ENCODE measurements at places on chromosomes 7 and 10. TPM values are rescaled to one million over a fixed set of nuclear protein-coding genes. Genes with fewer than 3 reads are reported as not detected.

DNA sequence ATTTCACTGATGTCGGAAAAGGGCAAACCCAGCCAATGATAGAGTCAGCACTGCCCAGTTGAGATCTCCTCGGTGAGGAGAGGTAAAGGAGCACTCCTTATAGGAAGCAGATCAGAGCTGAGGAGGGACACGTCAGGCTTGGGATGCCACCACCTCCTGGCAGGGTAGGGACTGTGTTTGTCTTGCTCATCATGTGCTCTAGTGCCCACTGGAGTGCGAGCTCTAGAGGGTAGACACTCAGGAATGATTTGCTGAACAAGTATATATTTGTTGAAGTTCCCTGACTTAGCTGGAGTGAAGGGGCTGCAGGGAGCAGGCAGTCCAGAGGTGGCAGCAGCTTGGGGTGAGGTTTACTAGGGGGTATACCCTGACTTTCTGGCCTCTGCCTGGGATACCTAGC is 146.5 kb downstream of the NOC3L start:
- H3K27me3 ChIP-seq, result no peaks in the 10 kb centered on the region
- no peak overlapping the region for H3K27ac ChIP-seq
- peaks cover 4% of the 10 kb centered on the region for H3K4me1 ChIP-seq
- no peak overlapping the region for H3K4me3 ChIP-seq

PRPS1L1 gene
- not detected for polyA plus RNA-seq

DNA sequence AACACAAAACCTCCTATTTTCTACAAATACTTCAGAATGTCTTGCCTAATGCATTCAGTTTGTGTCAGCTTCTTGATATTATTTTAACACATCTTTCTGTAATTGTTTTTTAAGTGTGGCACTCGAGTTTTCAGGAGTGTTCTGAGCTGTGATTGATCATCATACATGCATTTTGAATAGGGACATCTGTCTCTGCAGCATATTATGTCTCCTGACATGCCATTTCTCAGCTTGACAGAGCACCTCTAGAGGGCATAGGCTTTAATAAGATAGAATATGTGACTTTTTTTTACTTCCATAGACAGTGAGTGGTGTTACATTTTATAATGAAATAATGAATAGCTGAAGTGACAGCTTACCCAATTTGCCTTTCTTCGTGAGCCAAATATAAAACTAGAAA is 219.2 kb upstream of the HDAC9 start:
- no peak overlapping the region for H3K4me3 ChIP-seq
- H3K4me1 ChIP-seq, result no peaks in the 10 kb centered on the region
- H3K27ac ChIP-seq, result no peak overlapping the region
- H3K27me3 ChIP-seq, result no peaks in the 10 kb centered on the region
- no peaks in the 10 kb centered on the region for H3K36me3 ChIP-seq

DNA sequence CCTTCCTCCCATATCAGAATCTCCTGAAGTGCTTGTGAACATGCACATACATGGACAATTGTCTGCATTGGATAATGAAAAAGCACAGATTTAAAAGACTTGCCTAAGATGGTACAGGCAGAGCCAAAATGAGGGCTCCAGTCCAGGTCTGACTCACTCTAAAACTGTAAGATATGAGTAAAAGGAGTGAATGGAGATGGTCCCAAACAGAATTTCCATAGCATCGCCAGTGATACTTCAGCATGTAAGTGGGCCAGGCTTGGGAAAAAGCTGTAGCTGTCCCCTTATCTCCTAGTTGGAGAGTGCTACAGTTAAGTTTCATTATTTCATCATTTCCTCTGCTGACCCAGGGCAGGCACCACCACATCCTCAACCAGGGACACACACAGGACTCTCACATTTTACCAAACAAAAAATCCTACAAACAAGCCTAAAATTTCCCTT is 26.4 kb upstream of the IL6 start:
- H3K27me3 ChIP-seq, result no peaks in the 10 kb centered on the region
- H3K27ac ChIP-seq, result peak overlapping the region; percentile 34
- no peak overlapping the region for H3K4me3 ChIP-seq
- peak; percentile 86 for DNase-seq
- H3K36me3 ChIP-seq, result no peaks in the 10 kb centered on the region
- H3K4me1 ChIP-seq, result peaks cover 16% of the 10 kb centered on the region

DNA sequence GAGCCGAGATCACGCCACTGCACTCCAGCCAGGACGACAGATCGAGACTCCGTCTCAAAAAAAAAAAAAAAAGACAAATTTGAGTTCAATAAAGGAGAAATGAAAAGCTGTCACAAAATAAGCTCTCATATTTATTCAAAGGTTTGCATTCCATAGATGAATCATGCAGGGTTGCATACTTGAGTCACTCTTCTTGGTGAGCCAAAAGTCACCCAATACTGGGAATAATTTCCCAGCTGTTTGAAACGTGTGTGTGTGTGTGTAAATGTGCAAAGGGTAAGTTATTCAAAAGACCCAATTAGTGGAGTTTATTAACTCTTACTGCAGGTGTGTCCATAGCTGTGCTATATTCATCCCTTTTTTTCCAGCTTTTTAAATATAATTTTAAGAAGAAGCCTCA is 297.7 kb downstream of the CCDC3 start:
- H3K27me3 ChIP-seq, result no peaks in the 10 kb centered on the region
- H3K4me1 ChIP-seq, result peaks cover 37% of the 10 kb centered on the region
- no peak overlapping the region for H3K4me3 ChIP-seq
- peak overlapping the region; percentile 84 for H3K27ac ChIP-seq

DNA sequence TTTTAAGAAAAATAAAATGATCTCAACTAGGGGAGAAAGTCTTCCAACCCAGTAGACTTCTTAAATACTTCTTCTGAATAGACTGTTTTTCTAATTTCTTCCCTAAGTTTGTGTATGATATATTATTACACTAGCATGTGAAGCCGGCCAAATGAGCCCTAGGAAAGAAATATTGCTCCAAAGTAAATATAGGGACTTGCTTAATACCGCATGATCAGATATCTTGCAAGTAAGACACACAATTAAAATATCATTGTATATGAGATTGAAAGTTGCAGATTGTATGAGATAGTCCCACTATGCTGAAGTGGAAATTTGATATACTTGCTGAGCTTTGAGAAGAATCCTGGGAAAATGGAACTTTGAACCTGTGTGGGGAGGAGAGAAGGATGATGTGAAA is 225.7 kb downstream of the BAMBI start:
- no peaks in the 10 kb centered on the region for H3K27me3 ChIP-seq
- H3K4me3 ChIP-seq, result no peak overlapping the region

GRCh38 chr7:77403957-77404356 is 12.2 kb downstream of the GSAP start:
- no peaks in the 10 kb centered on the region for H3K36me3 ChIP-seq
- no peak overlapping the region for H3K27ac ChIP-seq
- no peak overlapping the region for H3K4me3 ChIP-seq
- H3K4me1 ChIP-seq, result peaks cover 1% of the 10 kb centered on the region
- DNase-seq, result no peak
- no peaks in the 10 kb centered on the region for H3K27me3 ChIP-seq

- DNase-seq, result no peak
- no peak overlapping the region for H3K27ac ChIP-seq
- no peak overlapping the region for H3K4me3 ChIP-seq
- no peaks in the 10 kb centered on the region for H3K4me1 ChIP-seq
- H3K36me3 ChIP-seq, result no peaks in the 10 kb centered on the region
Observed at GRCh38 chr7:46279290-46279689, 358.2 kb upstream of the IGFBP3 start.

ANKRD61 gene
- 0.32 TPM for polyA plus RNA-seq

TMEM236 gene
- polyA plus RNA-seq, result not detected

SFTPA1 gene
- not detected for polyA plus RNA-seq

CHPF2 gene
- polyA plus RNA-seq, result 80.0 TPM

ABCB4 gene
- polyA plus RNA-seq, result not detected

DNA sequence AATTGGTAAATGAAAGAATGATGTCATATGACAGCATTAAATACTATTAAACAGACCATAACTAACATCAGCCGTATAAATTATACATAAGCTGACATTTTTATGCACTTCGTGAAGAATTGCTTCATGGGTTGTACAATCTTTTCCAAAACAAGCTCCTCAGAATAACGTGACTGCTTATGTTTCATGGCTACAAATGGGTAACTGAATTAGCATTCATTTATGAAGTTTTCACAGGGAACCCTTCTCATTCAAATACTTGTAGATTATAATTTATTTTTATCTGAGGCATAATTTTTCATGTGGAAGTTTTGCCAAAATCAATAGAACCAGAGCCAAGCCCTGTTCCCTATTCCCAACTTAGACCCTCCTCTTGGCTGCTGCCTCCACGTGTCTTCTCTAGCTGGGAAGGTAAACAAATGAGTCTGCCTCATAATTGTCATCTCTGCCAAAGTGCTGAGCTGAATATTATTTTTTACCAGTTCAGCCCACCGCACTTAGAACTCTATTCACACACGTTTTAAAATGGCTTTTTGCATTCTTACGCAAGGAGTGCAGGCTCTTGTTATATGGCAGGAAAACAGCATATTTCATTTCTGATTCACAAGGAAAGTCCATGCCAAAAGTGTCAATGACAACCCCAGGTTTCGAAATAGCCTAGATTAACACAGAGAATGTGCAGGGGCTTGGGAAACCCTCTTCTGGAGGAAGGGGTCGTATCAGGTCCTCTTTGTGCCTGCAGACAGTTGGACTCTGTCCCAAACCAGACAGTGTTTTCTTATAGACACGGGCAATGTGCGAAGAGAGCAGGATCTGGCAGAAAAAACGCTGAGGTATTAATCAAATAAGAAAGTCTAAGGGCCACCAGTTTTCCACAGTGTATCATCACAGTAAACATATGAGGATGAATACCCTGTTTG is 370.7 kb upstream of the MGMT start:
- DNase-seq, result peak; percentile 80
- peak overlapping the region; percentile 57 for H3K27ac ChIP-seq
- H3K4me1 ChIP-seq, result peaks cover 5% of the 10 kb centered on the region
- H3K4me3 ChIP-seq, result no peak overlapping the region

DNA sequence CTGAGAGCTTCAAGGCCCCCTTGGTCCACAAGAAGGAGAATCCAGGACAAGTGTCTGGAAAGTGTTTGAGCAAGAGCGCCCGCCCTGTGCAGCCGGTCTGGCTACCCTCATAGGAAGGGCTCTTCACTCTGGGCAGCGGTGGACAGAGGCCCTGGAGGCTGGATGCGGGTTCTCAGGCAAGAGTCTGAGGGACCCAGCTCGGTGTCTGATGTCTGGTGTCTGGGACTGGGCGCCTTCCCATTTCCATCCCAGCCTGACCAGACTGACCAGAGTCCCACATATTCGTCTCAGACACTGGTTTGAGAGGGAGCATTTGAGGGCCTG is 59.8 kb downstream of the HK1 start:
- no peak for DNase-seq
- H3K27ac ChIP-seq, result peak overlapping the region; percentile 22
- no peak overlapping the region for H3K4me3 ChIP-seq
- H3K36me3 ChIP-seq, result no peaks in the 10 kb centered on the region

DNA sequence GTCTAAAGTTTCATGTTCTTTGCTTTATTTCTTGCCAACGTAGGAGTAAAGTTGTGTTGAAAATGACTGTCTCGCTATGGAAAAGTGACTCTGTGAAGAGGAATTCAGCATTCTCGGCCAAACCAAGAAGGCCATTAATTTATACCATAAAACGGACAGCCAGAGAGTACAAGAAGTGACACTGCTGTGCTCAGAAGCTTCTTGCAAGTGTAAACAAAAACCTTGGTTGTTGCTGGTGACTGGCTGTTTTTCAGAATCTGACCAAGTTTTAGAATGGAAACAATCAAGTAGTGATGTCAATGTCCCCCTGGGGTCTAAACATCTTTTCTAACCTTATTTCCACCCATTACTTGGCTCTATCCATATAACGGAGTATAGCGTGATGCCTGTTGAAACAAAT is 201.9 kb downstream of the INHBA start:
- no peaks in the 10 kb centered on the region for H3K27me3 ChIP-seq
- no peak overlapping the region for H3K27ac ChIP-seq
- no peak overlapping the region for H3K4me3 ChIP-seq
- no peak for DNase-seq
- peaks cover 5% of the 10 kb centered on the region for H3K4me1 ChIP-seq

ITGA8 gene
- polyA plus RNA-seq, result 0.01 TPM

HSPA12A gene
- polyA plus RNA-seq, result 16.7 TPM

TLX1 gene
- polyA plus RNA-seq, result not detected

TMEM225B gene
- 0.32 TPM for polyA plus RNA-seq

ACHE gene
- 0.65 TPM for polyA plus RNA-seq

- peak; percentile 96 for DNase-seq
- no peaks in the 10 kb centered on the region for H3K36me3 ChIP-seq
- H3K27me3 ChIP-seq, result no peaks in the 10 kb centered on the region
- no peak overlapping the region for H3K4me3 ChIP-seq
- peaks cover 14% of the 10 kb centered on the region for H3K4me1 ChIP-seq
- peak overlapping the region; percentile 92 for H3K27ac ChIP-seq
Observed at GRCh38 chr10:91313796-91314485, 93.5 kb downstream of the PCGF5 start.

ASB10 gene
- not detected for polyA plus RNA-seq
